ENCODE measurements at places on chromosomes 1 and 21.

DNA sequence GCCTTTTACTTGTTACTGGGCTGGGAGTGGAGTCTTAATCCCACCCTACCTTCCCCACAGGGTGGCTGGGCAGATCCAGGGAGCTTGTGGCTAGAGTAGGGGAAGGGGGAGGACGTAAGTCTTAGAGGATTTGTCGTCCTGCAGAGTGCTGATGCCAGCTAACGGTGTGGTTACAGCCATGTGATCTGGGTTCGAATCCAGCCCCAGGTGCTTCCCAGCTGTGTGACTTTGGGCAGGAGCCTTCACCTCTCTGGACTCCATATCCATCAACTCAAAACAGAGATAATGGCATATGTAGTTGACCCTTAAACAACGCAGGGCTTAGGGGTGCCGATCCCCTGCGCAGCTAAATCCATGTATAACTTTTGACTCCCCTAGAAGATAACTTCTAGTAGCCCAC lies 108.4 kb upstream of the TMEM51 start:
- DNase-seq: no peak

GRCh38 chr1:186536273-186536890 lies 75.5 kb upstream of the PDC start:
- DNase-seq: no peak

DNA sequence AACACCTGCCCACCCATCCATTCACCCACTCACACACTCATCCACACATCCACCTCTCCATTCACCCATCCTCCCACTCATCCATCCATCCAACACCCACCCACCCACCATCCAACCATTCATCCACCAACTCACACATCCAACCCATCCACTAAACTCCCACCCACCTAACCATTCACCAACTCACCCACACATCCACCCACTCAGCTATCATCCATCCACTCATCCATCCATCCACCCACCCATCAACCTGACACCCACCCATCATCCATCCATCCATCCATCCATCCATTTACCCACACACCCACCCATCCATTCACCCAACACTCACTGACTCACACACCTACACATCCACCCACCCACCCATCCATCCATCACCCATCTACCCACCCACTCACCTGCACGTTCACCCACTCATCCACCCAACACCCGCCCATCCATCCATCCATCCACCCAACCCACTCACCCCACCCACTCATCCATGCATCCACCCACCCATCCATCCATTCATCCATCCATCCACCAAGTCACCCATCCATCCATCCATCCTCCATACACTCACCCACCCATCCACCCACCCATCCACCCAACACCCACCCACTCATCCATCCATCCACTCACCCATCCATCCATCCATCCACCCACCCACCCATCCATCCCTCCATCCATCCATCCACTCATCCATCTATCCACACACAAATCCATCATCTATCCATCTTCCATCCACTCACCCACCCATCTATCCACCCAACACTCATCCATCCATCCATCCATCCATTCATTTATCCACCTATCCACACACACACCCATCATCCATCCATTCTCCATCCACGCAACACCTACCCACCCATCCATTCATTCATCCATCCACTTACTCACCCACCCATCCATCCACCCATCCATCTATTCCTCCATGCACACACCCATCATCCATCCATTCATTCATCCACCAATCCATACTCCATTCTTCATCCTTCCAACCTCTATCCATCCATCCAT lies 17.4 kb upstream of the PRDM16 start:
- no peak for DNase-seq

DNA sequence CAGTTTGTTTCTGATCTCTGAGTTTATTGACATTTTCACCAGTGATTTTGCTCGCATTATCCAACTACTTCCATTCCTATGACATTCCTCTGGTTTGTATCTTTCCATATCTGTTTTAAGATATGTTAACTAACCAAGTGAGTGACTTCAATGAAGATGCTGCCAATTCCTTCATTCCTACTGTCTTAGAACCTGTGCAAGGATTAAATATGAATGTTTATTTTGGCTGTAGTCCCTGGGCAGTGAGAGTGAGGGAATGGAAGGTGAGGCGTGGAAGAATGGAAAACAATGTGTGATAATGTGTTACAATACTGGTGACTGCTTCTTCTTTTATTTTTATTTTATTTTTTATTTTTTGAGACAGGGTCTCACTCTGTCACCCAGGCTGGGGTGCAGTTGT lies 183.0 kb downstream of the SDCCAG8 start:
- no peak for DNase-seq

DNA sequence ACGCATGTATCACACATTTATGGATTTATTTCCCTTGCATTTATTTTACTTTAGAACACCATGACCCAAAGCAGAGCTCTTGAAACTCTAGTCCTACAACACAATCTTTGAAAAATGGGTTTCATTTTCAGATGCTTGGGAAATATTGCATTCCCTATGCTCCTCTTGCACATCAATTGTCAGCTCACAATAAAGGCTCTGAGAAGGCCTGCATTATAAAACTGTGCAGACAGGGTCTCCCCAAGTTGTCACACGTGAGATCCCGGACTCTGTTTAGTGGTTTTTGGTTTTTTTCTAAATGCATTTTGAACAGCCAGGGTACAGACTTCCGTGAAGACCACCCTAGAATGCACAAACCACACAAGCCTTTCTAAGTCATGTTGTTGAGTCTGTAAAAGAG lies 9.9 kb upstream of the B3GALT5 start:
- DNase-seq: no peak

DNA sequence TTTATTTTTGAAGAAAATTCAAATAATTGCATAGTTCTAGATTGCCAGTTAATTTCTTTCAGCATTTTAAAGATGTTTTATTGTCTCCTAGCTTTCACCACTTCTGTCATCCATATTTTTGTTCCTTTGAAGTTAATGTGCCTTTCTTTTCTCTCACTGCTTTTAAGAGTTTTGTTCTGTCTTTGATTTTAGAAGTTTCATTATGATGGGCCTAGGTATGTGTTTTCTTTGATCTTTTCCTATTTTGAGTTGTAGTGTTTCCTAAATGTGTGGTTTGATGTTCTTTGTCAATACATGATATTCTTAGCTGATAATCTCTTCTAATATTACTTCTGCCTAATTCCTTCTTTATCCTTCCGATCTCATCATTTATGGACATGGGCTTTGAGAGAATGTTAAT lies 378.7 kb downstream of the DISC1 start:
- DNase-seq: no peak

- peak; percentile 54 for DNase-seq
Measured at GRCh38 chr1:240092301-240093119, 827 bp downstream of the FMN2 start.

GRCh38 chr1:155320252-155320651 lies 442 bp upstream of the RUSC1 start:
- DNase-seq: no peak

DNA sequence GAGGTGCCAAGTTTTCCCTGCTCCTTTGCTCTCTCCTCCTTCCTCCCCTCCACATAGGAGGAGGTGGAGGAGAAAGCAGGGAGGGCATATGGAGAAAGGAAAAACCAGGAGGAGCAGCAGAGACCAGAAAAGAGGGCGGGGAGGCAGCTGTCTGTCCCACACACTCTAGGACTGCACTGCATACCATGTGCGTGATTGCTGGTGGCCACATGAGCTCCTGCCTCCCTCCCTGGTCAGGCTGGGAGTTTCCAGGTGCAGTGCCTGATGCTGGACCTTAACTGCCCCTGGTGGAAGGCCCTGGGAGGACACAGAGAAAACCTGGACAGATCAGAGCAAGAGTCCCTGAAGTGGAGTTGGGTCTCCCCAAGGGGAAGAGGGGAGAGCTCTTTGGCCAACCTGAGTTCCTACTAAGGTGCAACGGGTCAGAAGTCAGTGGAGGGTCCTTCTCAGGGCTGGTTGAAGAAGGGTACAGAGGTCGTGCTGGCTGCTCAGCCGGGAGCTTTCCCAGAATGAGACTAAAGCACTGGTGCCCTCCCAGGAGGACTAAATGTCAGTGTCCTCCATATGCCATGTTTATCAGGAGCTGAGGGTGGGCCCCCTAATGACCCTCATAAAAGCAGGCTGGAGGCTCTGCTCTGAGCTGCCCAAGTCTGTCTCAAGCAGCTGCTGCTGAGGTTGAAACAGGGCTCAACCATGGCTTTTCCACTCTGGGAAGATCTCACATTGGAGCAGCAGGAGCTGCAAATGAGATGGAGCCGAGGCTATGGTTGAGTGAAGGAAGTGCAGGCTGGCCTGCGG lies 3.5 kb upstream of the LGR6 start:
- DNase-seq: no peak

GRCh38 chr1:154886281-154887015 lies 16.4 kb upstream of the KCNN3 start:
- DNase-seq: no peak

GRCh38 chr1:181205901-181206300 lies 117.4 kb downstream of the IER5 start:
- DNase-seq: no peak

DNA sequence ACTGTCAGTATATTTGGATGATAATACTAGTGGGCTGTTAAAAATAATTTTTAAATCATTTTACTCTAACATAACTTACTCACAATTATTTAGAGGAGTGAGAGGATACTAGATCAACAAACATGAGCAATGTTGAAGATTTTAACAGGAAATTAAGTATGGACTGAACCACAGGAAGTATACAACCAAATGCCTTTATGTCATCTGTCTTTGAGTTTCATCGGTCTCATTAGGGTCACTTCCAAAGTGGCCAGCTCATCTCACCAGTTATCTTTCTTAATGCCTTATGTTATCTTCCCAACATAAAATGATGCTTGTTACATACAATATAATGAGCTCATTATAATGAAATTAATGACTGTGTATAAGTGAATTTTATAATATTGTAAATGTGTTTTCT lies 1.5 kb upstream of the RGS1 start:
- no peak for DNase-seq

DNA sequence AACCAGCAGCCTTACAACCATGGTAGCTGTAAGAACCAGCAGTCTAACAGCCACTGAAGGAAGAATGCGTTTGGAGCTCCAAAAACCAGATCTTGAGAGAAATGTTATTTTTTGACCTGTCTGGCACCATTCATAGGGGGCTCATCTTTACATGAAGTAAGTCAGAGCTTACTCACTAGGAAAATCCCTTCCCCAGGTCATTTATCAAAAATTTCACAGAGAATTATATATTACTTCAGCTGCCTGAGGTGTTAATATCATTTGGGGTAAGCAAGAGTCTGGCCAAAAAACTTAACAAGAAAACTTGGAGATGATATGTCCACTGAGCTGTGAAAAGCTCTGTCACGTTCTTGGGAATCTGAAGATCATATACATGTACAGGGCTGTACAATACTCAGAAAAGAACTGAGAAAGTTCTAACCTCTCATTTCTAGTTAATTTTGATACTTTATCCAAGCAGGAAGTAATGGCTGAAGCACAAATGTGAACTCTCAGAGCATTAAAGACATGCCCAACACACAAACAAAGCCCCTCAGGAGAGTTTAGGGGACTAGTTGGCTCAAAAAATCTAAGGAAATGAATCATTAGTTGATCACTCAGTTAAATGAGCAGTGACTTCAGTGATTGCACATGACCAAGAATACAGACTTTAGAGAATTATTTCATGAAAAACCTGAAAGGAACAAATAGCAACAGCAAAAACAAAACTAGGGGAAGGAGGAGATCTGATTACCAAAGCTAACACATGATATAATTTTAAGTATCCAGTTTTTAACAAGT lies 681.1 kb downstream of the LTN1 start:
- no peak for DNase-seq

- DNase-seq: no peak
Measured at GRCh38 chr1:96256130-96256790, 465.3 kb upstream of the PTBP2 start.

- DNase-seq: no peak
Measured at GRCh38 chr1:44694863-44695478, 20.5 kb downstream of the ARMH1 start.

DNA sequence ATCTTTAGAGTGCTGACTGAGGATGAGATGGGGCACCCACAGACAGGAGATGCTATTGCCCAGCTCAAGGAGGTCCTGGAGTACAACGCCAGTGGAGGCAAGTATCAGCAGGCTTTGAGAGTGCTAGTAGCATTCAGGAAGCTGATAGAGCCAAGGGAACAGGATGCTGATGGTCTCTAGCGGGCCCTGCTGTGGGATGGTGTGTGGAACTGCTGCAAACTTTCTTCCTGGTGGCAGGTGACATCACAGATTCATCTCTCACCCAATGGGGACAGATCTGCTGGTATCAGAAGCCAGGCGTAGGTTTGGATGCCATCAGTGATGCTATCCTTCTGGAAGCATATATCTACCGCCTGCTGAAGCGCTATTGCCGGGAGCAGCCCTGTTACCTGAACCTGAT lies 609.8 kb upstream of the NCAM2 start:
- DNase-seq: no peak

Data from SJSA1 (cell line).